Activated naive CD8-positive, alpha-beta T cell treated with anti-CD3 and anti-CD28 coated beads, Interleukin-2, amount 10 ng/mL, durations not matched to agents 7 days and 5 days (primary cell): ENCODE measurements at places on chromosomes 6 and 20. TPM values are rescaled to one million over a fixed set of nuclear protein-coding genes. Genes with fewer than 3 reads are reported as not detected.

Gene GMPR
- total RNA-seq: 14.0 TPM

DNA sequence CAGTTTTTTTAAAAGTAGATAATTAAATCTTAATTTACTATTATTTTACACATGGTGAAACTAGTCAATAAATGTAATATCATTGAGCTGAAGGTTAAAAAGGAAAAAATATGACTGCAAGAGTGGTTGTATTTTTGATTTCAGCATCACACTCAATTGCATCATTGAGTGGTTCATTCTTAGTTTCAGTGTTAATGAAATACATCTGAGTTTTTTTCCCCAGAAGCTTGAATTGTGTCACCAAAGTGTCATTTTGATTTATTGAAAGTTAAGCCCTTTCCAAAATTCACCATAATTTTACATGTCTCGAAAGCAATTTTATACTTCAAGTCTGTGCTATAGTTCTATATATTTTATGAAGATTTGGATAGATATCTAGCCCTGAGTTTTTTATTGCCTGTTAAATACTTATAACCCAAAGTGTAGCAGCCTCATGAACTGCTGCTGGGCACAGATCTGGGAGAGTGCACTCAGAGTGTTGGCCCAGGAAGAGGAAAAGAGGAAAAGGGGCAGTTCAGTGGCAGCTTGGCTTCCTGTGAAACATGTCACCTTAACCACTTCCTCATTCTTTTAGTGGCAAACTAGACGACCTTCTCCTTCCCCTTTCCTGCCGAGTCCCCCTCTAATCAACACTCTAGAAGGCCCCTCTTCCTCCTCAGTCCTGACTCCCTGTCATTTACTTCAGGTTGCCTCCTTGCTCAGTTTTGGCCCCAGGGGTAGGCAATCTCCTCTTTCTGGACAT lies 140.7 kb downstream of the ESR1 start:
- no peak for DNase-seq
- H3K4me3 ChIP-seq: peak overlapping the region; percentile 30
- H3K36me3 ChIP-seq: peaks cover 6% of the 10 kb centered on the region
- peaks cover 7% of the 10 kb centered on the region for H3K4me1 ChIP-seq
- H3K27ac ChIP-seq: no peak overlapping the region

- no peak for DNase-seq
- no peaks in the 10 kb centered on the region for H3K36me3 ChIP-seq
- H3K4me1 ChIP-seq: no peaks in the 10 kb centered on the region
- no peaks in the 10 kb centered on the region for H3K27me3 ChIP-seq
- no peak overlapping the region for H3K27ac ChIP-seq
These were observed 26.1 kb upstream of the RIPPLY2 start for GRCh38 chr6:83827050-83827449.

GRCh38 chr6:46002264-46002663 lies 13.4 kb downstream of the CLIC5 start:
- H3K27ac ChIP-seq: no peak overlapping the region
- DNase-seq: no peak
- H3K27me3 ChIP-seq: peaks cover 2% of the 10 kb centered on the region
- H3K36me3 ChIP-seq: no peaks in the 10 kb centered on the region
- no peak overlapping the region for H3K4me3 ChIP-seq
- no peaks in the 10 kb centered on the region for H3K4me1 ChIP-seq

DNA sequence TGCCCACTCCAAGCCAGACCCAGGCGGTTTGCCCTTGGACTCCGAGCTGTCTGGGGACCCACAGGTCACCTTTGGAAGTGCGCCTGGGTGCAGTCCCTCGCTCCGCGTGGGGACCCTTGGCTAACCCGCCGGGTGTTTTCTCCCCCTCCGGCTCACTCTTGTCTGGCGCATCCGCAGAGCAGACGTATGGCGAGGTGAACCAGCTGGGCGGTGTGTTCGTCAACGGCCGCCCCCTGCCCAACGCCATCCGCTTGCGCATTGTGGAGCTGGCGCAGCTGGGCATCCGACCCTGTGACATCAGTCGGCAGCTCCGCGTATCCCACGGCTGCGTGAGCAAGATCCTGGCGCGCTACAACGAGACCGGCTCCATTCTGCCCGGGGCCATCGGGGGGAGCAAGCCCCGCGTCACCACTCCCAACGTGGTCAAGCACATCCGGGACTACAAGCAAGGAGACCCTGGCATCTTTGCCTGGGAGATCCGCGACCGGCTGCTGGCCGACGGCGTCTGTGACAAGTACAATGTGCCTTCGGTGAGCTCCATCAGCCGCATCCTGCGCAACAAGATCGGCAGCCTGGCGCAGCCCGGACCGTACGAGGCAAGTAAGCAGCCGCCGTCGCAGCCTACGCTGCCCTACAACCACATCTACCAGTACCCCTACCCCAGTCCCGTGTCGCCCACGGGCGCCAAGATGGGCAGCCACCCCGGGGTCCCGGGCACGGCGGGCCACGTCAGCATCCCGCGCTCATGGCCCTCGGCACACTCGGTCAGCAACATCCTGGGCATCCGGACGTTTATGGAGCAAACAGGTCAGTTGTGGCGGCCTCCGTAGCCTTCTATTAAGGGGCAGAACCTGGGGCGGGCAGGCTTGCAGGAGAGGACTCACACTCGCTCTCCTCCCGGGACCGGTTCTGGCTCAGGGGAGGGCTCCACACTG lies 1.1 kb downstream of the PAX1 start:
- peaks cover 81% of the 10 kb centered on the region for H3K27me3 ChIP-seq
- no peak for DNase-seq
- no peak overlapping the region for H3K27ac ChIP-seq
- H3K36me3 ChIP-seq: peaks cover 1% of the 10 kb centered on the region

GRCh38 chr20:63703471-63703975 lies 4.3 kb downstream of the ARFRP1 start:
- no peak overlapping the region for H3K27ac ChIP-seq
- H3K36me3 ChIP-seq: peaks cover 9% of the 10 kb centered on the region
- peaks cover 13% of the 10 kb centered on the region for H3K4me1 ChIP-seq
- DNase-seq: no peak

GRCh38 chr6:115220551-115221159 lies 840.0 kb downstream of the FRK start:
- H3K4me1 ChIP-seq: no peaks in the 10 kb centered on the region
- H3K27ac ChIP-seq: no peak overlapping the region
- H3K4me3 ChIP-seq: no peak overlapping the region
- H3K36me3 ChIP-seq: no peaks in the 10 kb centered on the region

GRCh38 chr6:10415617-10416480 lies 975 bp upstream of the TFAP2A start:
- H3K36me3 ChIP-seq: peaks cover 14% of the 10 kb centered on the region
- peak overlapping the region; percentile 63 for H3K27ac ChIP-seq
- DNase-seq: no peak
- H3K4me3 ChIP-seq: no peak overlapping the region

DNA sequence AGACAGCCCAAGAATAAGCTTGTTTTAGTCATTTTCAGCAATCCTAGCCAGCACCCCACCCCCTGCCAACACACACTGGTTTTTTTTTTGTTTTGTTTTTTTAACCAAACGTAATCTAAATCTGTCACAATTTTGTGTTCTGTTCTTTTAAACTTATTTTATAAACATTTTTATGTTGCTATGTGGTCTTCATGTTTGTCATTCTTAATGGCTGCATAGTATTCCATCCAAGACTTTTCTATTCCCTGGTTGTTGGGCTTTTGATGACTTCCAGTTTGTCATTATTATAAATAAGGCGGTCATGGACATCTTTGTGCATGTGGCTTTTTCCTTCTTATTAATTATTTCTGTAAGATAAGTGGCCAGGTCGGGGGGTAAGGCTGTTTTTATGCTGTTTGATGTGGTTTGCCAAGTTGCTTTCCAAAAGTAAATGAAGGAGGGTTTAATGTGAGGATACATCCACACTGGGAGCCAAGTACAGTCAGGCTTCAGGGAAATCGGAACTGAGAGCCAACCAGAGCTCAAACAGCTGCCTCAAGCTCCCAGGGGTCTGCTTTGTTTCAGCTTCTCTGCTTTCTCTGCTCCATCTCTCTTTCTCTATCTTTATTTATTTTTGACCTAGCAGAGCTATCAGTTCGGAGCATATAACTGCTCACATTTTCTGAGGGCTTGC lies 125.8 kb downstream of the VEGFA start:
- peaks cover 4% of the 10 kb centered on the region for H3K4me1 ChIP-seq
- DNase-seq: no peak
- peaks cover 20% of the 10 kb centered on the region for H3K27me3 ChIP-seq
- no peaks in the 10 kb centered on the region for H3K36me3 ChIP-seq
- no peak overlapping the region for H3K27ac ChIP-seq
- H3K4me3 ChIP-seq: no peak overlapping the region
